Smooth muscle cell of trachea (primary cell): ENCODE measurements at places on chromosomes 3 and 15. TPM values are rescaled to one million over a fixed set of nuclear protein-coding genes. Genes with fewer than 3 reads are reported as not detected.

The SNX22 gene
- total RNA-seq: 0.50 and 0.58 TPM in 2 replicates

The SHC4 gene
- total RNA-seq: 2.0 and 3.0 TPM in 2 replicates

The FGF12 gene
- 0.17 TPM in 1 of 2 replicates, not detected in the other for total RNA-seq

The PHLDB2 gene
- total RNA-seq: 23.4 and 29.6 TPM in 2 replicates

The LRRC31 gene
- not detected in 2 replicates for total RNA-seq

The RBP2 gene
- not detected in 2 replicates for total RNA-seq

The SMARCC1 gene
- total RNA-seq: 24.0 and 31.9 TPM in 2 replicates

The CFAP161 gene
- total RNA-seq: 0.66 TPM in 1 of 2 replicates, not detected in the other

The MLF1 gene
- total RNA-seq: 11.9 and 12.7 TPM in 2 replicates

The DPPA2 gene
- not detected in 2 replicates for total RNA-seq

The CCDC39 gene
- 0.15 and 0.17 TPM in 2 replicates for total RNA-seq

The VPS8 gene
- total RNA-seq: 74.3 and 76.7 TPM in 2 replicates

The TUSC7 gene
- total RNA-seq: under 0.01 TPM in 1 of 2 replicates, not detected in the other

The TRH gene
- not detected in 2 replicates for total RNA-seq

The ATOSA gene
- 21.5 and 41.6 TPM in 2 replicates for total RNA-seq

The LRRN1 gene
- total RNA-seq: under 0.01 TPM in 2 replicates

The PRKCI gene
- total RNA-seq: 60.4 and 74.5 TPM in 2 replicates

The PTPN9 gene
- total RNA-seq: 22.4 and 24.0 TPM in 2 replicates

The COL6A6 gene
- 1.6 and 4.1 TPM in 2 replicates for total RNA-seq

The LMAN1L gene
- total RNA-seq: 0.15 TPM in 1 of 2 replicates, not detected in the other

The NEK10 gene
- 38.5 and 54.3 TPM in 2 replicates for total RNA-seq

The SKOR1 gene
- 0.15 and 0.17 TPM in 2 replicates for total RNA-seq

The SLC22A13 gene
- total RNA-seq: 0.73 and 1.2 TPM in 2 replicates

The HIGD2B gene
- total RNA-seq: 0.15 TPM in 1 of 2 replicates, not detected in the other

The SYNPR gene
- total RNA-seq: not detected in 2 replicates

The RIOX2 gene
- 33.3 and 38.9 TPM in 2 replicates for total RNA-seq

The LDHAL6B gene
- not detected in 2 replicates for total RNA-seq

The FANCD2OS gene
- not detected in 2 replicates for total RNA-seq

The FBXW12 gene
- 0.15 TPM in 1 of 2 replicates, not detected in the other for total RNA-seq

The NISCH gene
- 76.1 and 104 TPM in 2 replicates for total RNA-seq
